Stimulated activated CD4-positive, alpha-beta T cell treated with anti-CD3 and anti-CD28 coated beads, TNF-alpha, amount 100 ng/mL, for 48 hours (primary cell): ENCODE measurements at places on chromosomes 12 and 14.
A peak's percentile ranks its signal among the peaks of the same experiment; 100 is the strongest.

- DNase-seq, result no peak
Observed at GRCh38 chr14:30641207-30641606, 19.1 kb downstream of the SCFD1 start.

DNA sequence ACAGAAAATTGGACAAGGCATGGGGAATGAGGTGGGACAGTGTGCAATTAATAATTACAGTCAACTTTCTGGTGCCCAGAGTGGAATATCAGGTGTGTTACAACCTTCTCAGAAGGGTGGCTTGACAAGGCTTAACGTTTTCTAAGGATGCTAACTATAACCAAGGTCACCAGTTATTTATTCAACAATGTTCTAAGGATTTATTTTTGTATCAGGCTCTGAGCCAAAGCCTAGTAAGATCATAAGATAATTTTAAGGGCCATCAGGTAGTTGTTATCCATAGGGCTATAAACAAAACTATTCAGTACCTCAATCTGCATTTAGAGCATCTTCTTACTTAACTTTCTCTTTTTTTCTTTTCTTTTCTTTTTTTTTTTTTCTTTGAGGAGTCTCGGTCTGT lies 134.0 kb downstream of the TMTC1 start:
- no peak for DNase-seq

DNA sequence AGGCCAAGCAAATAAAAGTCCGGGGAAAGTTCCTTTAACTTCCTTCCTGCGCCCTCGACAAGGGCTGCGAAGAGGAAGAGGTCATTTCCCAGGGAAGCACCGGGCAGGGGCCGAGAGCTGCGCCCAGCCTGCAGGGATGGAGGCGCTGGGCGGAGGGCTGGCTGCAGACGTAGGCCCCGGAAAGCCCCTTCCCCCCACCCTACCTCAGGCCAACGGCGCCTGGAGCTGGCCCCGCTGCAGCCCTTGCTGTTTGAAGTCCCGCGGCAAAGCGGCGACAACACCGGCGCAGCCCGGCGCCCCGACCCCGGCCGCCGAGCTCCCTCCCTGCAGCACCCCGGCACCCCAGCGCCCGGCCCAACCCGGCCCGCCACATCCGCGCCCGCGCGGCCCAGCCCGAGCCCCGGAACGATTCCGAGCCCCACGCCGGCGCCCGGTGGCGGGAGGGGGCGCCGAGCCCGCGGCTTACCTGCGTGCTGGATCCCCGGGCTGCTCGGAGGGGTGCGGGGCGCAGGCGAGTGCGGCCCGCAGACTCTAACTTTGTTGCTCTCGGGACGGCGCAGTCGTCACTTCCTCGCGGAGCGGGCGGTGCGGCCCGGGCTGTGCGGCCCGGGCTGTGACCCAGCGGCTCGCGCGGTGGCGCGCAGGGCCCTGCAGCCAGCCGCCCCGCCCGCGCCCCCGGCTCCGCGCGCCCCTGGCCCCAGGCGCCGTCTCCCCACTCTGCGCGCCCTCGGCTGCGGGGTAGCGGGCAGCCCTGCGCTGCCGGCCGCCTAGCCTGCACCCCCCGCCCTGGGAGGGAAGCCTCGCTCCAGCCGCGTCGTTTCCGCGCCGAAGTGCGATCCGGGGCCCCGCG lies 64.8 kb upstream of the PTGR2 start:
- peak; percentile 44 for DNase-seq

DNA sequence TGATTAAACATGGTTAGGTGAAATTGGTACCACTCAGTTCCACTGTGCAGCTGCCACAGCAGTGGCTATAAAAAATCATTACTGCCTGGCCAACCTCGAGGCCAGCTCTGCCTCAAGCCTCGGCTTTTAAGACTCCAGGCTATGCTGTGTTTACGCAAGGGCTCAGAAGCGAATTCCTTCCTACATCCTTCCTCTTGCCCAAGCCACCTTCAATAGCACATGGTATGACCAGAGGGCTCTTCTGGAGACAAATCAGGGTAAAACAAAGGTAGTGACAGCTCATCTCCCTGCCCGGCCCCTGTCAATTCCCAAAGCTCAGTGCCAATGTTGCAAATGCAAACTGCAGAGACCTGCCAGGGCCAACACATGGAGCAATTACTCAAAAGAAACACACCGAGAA lies 31.9 kb downstream of the NUAK1 start:
- DNase-seq, result no peak

GRCh38 chr14:73008501-73008900 lies 18.4 kb downstream of the ZFYVE1 start:
- DNase-seq, result no peak

GRCh38 chr12:114767084-114767760 lies 83.2 kb upstream of the TBX3 start:
- DNase-seq, result no peak

- DNase-seq, result no peak
Observed at GRCh38 chr14:63428486-63428885, 109.8 kb upstream of the GPHB5 start.

GRCh38 chr12:99455350-99456035 lies 192.1 kb upstream of the GARIN6 start:
- DNase-seq, result no peak

GRCh38 chr14:75835737-75836136 lies 146.1 kb downstream of the TGFB3 start:
- no peak for DNase-seq

DNA sequence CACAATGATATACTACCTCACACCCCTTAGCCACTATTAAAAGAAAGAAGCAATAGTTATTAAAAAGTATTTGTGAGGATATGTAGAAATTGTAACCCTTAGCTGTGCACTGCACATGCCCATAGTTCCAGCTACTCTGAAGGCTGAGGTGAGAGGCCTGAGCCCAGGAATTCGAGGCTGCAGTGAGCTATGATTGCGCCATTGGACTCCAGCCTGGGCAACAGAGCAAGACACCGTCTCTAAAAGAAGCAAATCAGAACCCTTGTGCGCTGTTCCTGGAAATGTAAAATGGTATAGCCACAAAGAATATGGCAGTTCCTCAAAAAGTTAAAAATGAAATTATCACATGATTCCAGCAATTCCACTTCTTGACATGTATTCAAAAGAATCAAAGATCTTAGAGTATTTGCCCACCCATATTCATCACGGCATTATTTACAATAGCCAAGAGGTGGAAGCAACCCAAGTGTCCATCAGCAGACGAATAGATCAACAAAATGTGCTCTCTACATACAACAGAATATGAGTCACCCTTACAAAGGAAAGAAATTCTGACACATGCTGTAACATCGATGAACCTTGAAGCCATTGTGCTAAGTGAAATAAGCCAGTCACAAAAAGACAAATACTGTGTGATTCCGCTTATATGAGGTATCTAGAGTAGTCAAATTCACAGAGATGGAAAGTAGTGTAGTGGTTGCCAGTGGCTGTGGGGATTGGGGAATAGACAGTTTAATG lies 23.7 kb upstream of the YLPM1 start:
- no peak for DNase-seq

DNA sequence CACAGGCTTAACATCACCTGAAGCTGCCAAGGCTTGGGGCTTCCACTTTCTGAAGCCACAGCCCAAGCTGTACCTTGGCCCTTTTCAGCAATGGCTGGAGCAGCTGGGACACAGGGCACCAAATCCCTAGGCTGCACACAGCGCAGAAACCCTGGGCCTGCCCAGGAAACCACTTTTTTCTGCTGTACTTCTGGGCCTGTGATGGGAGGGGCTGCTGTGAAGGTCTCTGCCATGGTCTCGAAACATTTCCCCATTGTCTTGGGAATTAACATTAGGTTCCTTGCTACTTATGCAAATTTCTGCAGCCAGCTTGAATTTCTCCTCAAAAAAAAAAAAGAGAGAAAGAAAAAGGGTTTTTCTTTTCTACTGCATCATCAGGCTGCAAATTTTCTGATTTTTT lies 219.1 kb downstream of the RPL10L start:
- DNase-seq, result no peak

GRCh38 chr12:20505056-20505455 lies 136.7 kb downstream of the PDE3A start:
- DNase-seq, result no peak

GRCh38 chr14:89430391-89431236 lies 13.6 kb upstream of the FOXN3 start:
- DNase-seq, result no peak

DNA sequence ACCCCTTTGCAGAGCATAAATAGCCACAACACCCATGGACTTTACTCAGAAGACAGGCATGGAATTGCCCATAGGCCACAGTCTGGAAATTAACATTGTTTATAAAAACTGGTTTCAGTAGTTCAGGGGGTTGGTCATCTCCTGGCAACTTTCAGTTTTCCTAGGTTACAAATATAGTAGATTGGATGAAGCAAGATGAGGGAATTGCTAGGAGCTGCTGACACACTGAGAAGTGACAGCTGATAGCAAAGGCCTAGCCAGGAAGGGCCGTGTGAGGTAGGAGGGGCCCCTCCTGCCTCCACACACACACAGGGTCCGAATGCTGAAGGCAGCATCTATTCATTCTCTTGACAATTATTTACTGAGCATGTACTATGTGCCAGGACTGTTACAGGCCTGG lies 8.3 kb downstream of the GALNT16 start:
- no peak for DNase-seq

GRCh38 chr14:60008042-60008441 lies 83.7 kb upstream of the PCNX4 start:
- no peak for DNase-seq

DNA sequence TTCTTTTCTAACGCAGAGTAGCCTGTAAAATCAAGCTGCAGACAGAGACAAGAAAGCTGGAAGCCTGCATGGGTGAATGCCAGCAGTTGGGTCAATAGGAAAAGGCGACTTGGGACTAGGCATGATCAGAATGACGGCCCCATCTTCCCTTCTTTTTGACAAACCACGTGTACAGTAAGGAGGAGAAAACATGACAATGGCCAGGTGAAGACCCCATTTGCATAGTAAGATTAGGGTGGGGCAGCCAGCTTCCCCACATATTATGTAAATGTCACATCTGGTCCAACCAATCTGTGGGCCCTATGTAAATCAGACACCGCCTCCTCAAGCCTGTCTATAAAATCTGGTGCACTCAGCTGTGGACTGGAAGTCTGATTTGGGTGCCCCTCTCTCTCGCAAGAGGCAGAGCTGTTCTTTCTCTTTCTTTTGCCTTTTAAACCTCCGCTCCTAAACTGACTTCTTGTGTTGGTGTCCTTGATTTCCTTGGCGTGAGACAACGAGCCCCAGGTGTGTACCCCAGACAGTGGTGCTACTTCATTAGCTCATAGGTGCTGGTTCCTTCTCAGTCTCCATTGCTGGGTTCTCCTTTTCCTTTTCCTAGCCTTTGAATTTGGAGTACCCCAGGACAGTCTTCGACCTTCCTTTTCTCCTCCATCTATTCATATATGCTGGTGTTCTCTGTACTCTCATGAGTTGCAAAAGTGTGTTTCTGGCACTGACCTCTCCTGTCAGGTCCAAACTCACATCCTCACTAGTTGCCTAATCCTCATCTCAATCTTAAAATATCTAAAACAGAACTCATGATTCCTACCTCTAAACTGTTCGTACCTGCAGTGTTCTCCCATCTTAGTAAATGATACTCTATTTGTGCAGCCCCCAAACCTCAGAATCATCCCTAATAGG lies 9.4 kb upstream of the DHRS7 start:
- DNase-seq, result no peak

GRCh38 chr14:64417055-64417770 lies 29.1 kb downstream of the MTHFD1 start:
- DNase-seq, result no peak

GRCh38 chr12:12466157-12466556 lies 96.5 kb downstream of the DUSP16 start:
- no peak for DNase-seq

- no peak for DNase-seq
Observed at GRCh38 chr12:2169489-2169888, 116.7 kb downstream of the CACNA1C start.

DNA sequence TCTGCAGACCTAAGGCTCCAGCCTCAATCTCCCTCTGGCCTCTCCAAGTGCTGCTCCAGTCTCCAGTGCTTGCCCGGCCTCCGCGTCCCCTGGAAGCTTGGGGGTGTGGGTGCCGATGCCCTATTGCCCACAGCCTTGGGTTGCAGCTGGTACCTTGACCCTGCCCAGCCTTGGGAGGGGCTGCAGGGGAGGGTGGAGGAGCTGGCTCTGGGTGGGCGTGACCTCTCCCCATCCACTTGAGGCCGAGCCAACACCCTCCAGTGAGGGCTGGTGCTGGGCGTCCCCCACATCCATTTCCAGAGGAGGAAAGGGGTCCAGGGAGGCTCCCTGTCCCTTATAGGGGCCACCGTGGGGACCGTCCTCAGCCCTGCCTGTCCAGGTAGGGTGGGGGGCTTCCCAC lies 24.1 kb downstream of the KIF26A start:
- no peak for DNase-seq

GRCh38 chr14:75221797-75222196 lies 45.4 kb upstream of the TMED10 start:
- no peak for DNase-seq

- no peak for DNase-seq
Observed at GRCh38 chr14:52405314-52405713, 91.2 kb downstream of the PTGER2 start.

GRCh38 chr12:119006746-119007145 lies 25.4 kb downstream of the SRRM4 start:
- DNase-seq, result no peak

- no peak for DNase-seq
Observed at GRCh38 chr12:93602897-93603668, 30.6 kb downstream of the SOCS2 start.

DNA sequence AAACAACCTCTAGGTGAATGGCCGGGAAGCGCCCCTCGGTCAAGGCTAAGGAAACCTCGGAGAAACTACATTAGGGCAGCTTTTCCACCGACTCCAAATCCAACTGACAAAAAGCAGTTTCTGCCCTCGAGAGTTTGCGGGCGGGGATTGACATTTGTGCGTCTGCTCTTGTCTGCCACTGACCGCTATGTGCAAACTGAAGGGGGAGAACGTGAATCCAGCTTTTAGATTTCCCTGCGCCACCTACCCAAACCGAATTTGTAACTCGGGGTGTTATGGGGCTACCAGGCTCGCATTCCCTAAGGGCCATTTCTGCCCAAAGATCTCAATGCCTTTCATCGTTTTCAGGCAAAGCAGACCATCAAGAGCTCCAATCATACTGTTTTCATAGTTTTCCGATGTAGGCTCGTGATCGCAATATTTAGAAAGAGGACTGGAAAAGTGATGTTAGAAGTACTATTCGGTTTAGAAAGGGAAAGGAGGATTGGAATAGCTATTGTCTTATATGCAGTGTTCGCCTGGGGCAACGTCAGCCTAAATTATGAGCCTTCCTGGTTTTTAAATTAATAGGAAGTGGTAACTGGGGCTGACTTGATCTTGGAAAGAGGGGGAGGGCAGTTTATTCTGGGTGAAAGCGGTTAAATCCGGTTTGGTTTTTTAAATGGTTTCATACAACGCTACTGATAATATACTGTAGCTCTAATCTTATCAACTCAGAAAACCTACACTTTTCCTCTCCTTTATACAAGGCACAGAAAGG lies 45.4 kb downstream of the BCAT1 start:
- DNase-seq, result no peak

DNA sequence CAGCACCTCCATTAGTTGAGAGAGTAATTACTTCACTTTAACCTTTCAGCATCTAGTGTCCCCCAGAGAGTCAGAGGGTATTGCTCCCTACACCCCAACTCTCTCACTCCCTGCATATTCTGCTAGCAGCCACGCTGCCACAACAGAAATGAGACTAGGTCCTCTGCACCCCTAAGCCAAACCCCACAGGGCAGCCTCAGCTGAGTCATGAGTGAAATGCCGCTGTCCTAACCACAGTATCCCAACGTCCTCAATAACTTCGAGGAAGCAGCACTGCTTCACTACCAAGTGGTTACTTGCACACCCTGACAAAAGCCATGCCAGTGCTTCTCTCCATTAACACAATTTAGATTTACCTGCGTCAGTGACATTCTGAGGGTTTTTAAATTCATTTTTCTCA lies 6.9 kb upstream of the LYZ start:
- no peak for DNase-seq

GRCh38 chr12:68529869-68530268 lies 80.8 kb upstream of the RAP1B start:
- no peak for DNase-seq
